ENCODE measurements at places on chromosomes 6 and 20.

- no peak for DNase-seq
These were observed 69.8 kb upstream of the TINAG start for GRCh38 chr6:54238396-54238795.

DNA sequence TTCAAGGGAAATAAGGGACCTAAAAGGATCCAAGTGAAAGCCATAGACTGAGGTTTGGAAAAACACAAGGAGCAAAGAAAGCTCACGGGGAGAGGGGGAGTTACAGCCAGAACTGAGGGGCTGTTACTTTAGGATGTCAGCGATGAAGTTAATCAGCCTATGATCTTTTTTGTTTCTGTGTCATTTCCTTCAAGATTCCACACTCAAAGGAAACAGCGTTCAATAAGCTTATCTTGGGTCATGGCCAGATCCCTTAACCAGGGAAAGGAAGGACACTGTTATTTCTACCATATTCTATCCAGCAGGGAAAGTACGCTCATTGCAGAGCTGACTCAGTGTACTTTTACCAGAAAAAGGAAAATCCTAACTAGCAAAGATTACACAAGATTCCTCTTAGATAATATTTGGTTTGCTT, 132.8 kb downstream of the PFDN4 start:
- no peak for DNase-seq

GRCh38 chr6:15090745-15091384, 155.0 kb upstream of the JARID2 start:
- no peak for DNase-seq

DNA sequence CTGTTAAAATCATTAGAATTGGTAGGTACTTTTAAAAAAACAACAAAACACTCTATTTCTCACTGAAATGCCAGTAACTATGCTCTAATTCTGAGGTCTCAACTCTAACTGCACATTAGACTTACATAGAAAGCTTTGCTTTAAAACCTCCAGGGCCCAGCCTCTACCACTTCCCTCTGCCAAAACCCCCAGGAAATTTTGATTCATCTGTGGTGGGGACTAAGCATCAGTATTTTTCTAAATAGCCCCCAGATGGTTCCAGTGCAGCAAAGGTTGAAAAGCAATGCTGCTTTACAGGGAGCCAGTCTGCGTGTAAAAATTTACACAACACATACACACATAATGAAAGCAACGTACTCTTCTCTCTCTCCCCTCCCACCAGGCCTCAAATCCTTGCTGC, 3.8 kb downstream of the TBC1D32 start:
- DNase-seq, result no peak

- no peak for DNase-seq
These were observed 50.2 kb upstream of the DACT2 start for GRCh38 chr6:168369786-168370185.

- no peak for DNase-seq
These were observed 25.4 kb downstream of the CDYL start for GRCh38 chr6:4801491-4802110.

DNA sequence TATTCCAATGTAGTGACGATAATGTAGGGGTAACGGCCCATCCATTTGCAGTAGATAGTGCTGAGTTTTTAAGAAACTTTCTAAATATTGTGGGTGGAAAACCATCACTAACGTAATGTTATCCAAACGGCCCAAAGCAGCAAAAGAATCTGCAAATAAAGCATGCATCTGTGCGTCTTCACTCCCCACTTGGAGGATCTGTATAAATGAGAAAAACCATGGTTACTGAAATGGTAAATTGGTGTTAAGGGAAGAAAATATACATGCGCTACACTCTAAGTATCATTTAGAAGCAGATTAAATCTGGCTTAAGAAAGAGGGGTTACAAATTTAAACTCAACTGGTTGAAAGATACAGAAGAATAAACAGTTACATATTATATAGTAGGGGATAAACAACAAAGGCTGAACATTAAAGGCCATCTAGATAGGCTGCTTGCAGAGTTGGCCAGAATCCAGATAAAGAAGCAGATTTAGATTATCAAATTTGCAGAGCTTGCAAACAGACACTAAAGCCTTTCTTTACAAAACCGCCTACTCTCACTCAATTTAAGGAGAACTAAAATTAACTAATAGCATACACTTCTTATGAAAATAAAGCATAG, 93.3 kb downstream of the SESN1 start:
- DNase-seq, result no peak

- no peak for DNase-seq
These were observed 1813.6 kb upstream of the DEFB115 start for GRCh38 chr20:29443819-29444218.

DNA sequence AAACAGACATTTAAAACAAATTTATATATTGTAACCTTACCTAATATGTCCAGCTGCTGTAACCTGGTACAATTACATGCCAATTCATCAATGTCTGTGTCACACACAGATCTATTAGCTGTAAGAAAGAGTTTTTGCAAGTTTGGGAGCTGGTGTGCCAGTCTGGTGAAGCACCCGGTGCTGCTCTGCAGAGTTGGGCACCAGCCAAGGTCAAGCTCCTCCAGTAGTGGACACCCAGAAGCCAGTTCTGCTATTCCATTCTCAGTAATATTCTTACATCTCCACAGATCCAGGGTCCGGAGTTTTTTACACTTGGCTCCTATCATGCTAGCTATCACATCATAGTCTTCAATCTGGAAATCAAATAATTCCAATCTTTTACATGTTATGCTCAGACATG, 41.0 kb downstream of the POU3F2 start:
- no peak for DNase-seq

DNA sequence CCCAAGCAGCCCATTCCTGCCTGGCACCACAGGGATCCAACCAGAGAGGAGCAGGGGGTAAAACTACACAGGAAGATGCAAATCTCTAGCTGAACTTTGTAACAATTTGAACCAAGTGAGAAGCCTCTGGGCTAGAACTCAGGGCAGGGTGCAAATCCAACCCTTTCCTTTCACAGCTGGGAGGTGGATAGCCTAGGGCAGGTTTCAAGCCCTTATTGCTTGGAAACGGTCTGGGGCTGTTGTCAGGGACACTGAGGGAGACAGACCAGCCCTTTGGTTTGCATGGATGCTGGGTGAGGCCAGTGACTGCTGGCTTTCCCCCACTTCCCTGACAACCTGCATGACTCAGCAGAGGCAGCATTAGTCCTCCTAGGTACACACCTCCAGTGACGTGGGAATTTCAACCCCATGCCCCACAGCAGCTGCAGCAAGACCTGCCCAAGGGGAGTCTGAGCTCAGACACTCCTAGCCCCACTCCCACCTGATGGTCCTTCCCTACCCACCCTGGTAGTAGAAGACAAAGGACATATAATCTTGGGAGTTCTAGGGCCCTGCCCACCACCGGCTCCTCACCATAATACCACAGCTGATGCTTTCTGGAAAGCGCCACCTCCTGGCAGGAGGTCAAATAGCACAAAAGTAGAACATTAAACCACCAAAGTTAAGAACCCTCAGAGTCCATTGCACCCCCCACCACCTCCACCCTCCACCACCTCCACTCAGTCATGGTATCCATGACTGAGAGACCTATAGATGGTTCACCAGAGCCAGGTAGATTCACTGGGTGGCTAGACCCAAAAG, 797.7 kb upstream of the MAN1A1 start:
- DNase-seq, result no peak

- DNase-seq, result no peak
These were observed 28.4 kb upstream of the SAYSD1 start for GRCh38 chr6:39143238-39143930.

All from activated T-helper 1 cell treated with Interleukin-2 at 50 U/mL for 16 hours (primary cell).